Articular chondrocyte of knee joint (primary cell): ENCODE measurements at places on chromosomes 7 and 10. TPM values are rescaled to one million over a fixed set of nuclear protein-coding genes. Genes with fewer than 3 reads are reported as not detected.

Gene SORBS1
- 1.3 and 2.6 TPM in 2 replicates for total RNA-seq

Gene HOXA1
- 0.54 and 0.65 TPM in 2 replicates for total RNA-seq

Gene GIMAP6
- 0.11 TPM in 1 of 2 replicates, not detected in the other for total RNA-seq

Gene PSD
- total RNA-seq = 1.8 and 2.1 TPM in 2 replicates

Gene THNSL1
- 4.2 and 5.7 TPM in 2 replicates for total RNA-seq
